SHP77 (cell line): ENCODE measurements at places on chromosomes 11 and 22.

DNA sequence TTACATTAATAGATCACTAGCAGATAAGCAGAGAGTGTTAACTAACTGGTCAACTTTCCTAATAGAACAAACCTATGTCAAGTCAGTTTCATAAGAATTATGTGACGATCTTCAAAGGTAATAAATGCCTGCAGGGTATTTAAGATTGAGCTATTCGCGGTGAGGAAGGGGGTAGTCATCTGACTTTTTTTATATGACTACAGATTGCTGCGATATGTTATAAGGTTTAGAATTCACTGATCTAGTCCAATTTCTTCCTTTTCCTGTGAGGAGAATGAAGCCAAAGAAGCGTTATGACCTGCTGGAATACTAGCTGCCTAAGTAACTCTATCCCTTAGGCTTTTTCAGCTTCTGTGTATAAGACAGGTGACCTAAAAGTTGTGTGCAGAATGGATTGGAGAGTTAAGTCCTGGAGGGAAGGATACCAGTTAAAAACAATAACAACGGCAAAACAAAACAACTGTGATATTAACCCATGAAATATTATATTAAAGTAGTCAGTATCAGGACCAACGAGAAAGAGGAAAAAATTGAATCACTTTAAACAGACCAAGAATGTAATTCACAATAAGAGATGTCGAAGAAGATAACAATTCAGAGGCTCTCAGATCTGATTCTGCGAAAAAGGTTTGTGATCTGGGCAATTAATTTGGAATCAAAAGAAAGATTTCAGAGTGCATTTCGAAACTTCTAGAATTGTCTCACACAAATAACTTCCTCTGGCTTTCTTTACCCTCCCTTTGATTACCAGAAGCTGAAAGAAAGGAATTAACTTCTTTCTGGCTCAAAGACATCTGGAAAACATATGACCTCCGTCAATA lies 630 bp downstream of the CASP4 start:
- DNase-seq: peak; percentile 4

DNA sequence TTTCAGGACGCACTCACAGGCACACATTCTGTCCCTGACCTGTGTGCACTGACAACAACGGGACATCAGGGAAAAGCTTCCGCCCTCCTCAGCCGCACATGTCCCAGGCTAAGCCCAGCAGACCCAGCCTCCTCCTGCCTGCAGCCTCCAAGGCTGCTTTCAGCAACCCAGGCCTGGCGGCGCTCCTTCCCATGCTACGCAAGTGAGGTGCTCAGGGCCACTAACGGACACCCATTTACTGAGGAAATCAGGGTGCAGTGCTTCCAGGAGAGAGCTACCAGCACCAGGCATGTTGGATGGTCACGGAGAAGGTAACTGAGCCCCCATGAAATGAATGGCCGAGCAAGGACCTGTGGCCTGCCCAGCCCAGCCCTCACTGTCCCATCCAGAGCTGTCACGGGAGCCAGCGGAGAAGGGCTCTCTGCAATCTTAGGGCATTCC lies 6.9 kb downstream of the MOB2 start:
- DNase-seq: no peak

DNA sequence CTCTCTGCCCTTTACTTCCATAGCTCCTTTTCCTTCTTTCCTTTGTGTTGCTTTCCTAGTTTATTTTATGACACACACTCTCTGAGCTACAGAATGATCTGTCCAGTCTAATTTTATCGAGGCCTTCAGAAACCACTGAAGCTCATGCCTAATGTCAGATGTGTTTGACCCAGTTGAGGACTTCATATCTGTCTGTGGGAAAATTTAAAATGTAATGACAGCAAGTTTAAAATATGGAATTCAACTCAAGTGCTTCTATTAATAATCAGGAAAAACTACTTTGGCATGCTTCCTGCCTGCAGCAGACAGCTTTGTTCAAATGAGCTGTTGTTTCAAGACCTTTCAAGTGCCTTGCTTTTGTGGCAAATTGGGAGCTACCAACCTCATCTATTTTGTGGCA lies 261.8 kb upstream of the MTNR1B start:
- DNase-seq: no peak

GRCh38 chr11:2816941-2817421 lies 68.6 kb downstream of the CDKN1C start:
- DNase-seq: no peak

- DNase-seq: no peak
Measured at GRCh38 chr11:91790346-91791170, 434.1 kb upstream of the FAT3 start.

DNA sequence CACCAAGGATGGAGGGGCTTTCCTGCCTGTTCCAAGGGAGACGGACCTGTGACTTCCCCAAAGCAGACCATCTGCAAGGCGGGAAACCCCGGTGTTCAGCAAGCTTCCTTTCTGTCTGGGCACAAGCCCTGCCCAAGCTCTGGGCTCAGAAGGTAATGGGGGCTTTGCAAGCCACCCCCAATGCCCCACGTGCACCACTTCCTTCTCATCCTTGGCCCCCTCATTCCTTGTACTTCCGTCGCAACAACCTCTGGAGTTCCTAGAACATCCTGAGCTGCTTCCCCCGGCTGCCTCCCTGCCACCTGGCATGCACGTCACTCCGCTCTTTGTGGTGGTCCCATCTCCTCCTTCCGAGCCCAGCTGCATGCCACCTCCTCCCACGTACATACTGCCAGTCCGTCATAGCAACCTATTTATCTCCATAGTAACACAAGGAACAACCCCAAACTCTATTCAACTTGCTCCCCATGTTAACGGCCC lies 3.9 kb downstream of the MYEOV start:
- no peak for DNase-seq

DNA sequence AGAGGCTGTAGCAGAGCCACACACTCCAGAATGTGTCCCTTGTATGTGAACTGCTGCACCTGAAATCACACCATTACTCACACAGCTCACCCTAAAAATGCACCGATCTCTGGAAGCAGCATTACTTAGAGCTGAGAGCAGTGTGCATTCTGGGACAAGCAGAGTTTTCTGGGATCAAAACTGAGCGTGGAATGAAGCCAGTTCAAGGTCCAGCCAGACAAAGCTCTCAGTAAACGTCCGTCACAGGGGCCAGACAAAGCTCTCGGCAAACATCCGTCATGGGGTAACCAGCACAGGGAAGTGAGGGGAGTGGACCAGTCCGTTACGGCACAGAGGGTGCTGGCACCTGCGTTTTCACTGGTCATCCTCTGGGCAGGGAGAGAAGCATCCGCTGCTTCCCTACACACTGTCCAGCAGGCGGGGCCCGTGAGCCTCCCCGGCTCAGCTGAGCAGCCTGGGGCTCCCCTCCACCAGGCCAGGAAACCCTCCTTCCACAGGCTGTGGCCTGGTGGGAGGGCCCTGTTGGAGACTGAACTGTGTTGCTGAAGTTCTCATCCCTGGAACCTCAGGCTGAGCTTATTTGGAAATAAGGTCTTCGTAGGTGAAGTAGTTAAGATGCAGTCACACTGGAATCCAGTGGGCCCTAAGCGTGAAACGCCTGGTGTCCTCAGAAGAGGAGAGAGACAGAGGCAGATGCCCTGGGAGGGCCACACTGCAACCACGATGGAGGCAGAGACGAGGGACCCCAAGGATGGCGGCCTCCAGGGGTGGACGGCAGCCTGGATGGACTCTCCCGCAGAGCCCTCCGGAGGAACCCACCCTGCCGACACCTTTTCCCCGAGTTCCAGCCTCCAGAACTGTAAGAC lies 883.9 kb downstream of the BRD1 start:
- DNase-seq: peak; percentile 77

DNA sequence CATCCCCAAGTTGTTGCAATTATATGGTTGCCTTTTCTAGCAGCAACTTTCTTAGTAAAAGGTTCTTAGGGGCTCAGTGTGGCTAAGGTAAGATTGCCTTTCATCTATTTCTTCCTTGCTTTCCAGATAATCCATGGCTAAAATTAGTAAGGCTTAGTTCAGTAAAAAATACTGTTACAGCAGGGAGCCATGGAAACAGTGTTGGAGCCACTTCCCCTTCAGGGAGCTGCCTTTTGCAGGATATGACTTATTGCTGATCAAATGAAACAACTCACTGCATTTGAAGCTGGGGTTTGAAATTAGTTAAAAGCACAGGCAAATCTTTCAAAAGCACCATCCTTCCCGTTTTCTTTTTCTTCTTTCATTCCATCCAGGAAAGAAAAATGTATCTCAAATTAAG lies 184.3 kb downstream of the C11orf87 start:
- DNase-seq: no peak

GRCh38 chr11:125069796-125070195 lies 6.7 kb downstream of the SLC37A2 start:
- DNase-seq: no peak

GRCh38 chr11:66070604-66071380 lies 720 bp downstream of the PACS1 start:
- DNase-seq: peak; percentile 28

DNA sequence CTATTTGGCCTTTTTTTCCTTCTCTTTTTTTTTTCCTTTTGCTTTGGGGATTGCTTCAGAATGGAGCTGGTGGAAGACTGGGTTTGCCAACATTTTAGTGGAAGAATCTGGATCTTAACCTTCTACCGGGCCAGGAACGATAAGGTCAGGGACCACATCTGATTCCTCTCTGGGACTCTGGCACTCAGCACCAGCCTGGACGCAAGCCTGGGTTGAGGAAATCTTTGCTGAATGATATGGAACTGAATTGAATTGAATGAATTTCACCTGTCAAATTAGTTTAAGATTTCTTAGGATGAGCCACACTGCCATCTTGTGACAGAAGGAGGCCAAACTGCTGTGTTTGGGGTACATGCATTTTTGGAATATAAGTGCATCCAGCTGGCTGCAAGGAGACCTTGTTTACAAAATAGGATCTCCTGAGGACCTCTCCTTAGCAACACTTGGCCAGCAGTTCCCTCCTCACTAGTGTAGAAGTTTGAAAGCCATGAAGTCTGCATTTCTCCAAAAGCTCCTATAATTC lies 30.4 kb downstream of the TPBGL start:
- no peak for DNase-seq

DNA sequence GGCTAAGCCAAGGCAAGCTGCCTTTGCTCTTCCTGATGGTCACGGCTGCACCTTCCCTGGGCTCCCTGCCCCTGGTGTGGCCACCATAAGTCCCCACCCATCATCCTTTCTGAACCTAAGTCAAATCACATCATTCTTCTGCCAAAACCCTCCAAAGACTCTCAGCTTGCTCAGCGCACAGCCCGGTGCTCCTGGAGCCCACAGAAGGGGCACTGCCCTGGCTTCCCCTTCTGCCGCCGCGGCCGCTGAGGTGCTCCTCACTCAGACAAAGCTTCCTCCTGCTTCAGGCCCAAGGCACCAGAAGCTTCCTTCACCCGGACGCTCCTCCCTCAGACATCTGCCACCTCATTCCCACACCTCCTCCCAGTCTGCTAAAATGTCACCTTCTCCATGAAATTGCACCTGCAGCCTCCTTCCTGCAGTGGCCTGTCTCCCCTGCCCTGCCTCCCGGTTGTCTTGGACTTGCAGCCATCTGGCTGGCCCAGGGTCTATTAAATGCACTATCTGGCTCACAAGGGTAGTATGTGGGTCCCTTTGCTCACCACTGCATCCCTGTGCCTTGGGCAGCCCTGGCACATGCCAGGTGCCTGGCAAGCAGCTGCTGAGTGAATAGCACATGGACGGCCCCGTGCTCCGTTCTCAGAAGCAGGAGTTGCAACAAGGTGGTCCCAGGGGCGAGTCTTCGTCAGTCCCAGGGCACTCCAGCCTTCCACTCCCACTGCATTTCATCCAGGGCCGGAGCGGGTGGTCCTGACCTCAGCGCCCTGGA lies 108.2 kb downstream of the WNT7B start:
- DNase-seq: no peak

- no peak for DNase-seq
Measured at GRCh38 chr11:14114269-14114668, 151.7 kb downstream of the SPON1 start.

DNA sequence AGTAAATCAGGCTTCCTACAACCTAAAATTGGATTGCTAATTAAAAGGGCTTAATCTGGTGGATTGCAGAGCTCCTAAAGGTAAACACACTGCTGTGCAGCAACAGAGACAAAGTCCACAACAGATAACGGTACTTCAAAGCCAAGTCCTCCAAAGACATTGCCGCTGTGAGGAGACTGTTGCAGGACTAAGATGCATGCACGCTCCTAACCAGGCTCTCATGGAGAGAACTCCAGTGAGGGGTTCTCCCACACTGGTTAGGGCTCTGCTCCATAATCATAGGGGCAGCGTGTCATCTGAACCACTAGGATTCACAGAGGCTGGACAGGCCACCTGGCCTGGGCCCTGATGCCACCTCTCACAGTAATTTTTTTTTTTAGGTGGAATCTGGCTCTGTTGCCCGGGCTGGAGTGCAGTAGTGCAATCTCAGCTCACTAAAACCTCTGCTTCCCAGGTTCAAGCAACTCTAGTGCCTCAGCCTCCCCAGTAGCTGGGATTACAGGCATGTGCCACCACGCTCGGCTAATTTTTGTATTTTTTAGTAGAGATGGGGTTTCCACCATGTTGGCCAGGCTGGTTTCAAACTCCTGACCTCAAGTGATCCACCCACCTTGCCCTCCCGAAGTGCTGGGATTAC lies 56.9 kb upstream of the ARFGAP3 start:
- no peak for DNase-seq

GRCh38 chr11:122038543-122038942 lies 77.5 kb downstream of the BLID start:
- no peak for DNase-seq

DNA sequence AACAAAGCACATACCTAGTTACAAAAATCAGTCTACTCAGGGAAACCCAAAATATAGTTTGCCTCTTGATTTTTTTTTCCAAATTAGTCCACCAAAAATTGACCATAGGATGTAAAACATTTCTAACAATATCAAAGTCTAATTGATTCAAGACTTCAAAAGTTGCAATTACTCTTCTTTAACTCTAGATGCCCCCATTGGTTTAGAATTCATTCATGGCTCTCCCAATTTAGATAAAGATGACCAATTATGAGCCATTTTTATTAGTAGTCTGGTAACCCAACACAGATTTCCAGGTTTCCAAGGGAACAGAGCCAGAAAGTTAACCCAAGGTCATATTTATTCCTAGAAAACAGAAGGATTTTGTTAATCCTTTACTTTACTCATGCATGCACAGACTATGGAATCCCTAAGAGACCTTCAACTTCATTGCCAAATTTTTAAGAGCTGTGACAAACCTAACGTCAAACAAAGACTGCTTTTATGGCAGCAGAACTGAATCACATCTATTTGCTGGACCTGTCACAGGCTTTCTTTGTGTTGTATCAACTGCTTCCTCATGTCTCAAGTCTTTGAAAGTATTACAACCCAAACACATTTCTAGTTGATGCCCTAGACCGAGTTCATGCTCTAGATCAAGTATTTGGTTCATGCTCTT lies 55.3 kb downstream of the C22orf42 start:
- peak; percentile 22 for DNase-seq

DNA sequence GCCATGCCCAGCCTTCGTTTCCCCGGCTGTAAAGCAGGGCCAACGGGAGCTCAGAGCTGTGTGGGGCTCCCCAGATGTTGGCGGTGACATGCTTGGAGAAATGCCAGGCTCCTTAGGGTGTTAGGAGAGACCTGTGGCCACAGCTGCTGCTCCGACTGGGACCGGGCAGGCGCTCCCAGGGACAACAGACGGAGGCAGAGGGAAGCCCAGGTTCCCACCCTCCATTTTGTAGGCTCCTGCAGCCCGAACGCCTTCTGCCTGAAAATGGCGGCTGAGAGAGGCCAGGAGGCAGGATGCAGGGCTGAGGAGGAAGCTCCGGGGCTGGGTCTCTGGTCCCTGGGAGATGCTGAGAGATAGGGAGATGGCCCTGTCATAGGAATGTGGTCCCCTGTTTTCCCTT lies 10.0 kb downstream of the CD6 start:
- DNase-seq: no peak

GRCh38 chr11:468493-468892 lies 18.4 kb downstream of the PTDSS2 start:
- DNase-seq: no peak

GRCh38 chr11:110837603-110838002 lies 125.4 kb upstream of the ARHGAP20 start:
- DNase-seq: no peak
